ENCODE measurements at places on chromosomes 2 and 18.

GRCh38 chr2:154324601-154325000 is 373.9 kb upstream of the KCNJ3 start:
- no peak for DNase-seq

- DNase-seq, result no peak
These were observed 181.5 kb downstream of the EN1 start for GRCh38 chr2:118665784-118666529.

DNA sequence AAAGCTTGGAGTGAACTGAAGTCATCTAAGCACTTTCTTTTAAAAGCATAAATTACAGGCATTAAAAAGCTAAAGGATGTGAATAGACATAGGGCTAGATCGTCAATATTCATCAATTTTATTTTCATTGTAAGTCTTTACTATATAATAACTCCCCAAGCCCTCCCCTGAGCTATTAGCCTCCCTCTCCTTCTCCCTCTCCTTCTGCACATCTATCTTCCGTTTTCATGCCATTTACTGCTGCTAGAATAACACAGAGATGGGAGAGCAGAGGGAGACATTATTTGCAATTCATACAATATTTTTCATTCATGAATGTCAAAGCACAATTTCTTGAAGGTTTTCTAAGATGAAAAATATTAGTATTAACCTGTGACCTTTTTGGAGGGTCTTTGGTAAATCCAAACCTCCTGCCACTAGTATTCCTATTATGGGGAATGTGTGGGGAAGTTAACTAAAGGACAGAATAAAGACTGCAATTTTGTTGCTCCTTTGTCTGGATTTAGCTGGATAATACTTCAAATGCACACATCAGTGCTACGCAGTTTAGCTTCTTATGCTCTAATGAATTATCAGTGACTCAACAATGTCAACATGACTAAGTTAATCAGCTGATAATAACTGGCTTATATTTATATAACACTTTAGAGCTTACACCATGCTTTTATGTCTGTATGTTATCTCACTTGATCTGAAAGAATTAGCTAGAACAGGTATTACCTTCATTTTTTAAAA is 28.2 kb upstream of the MFF start:
- DNase-seq, result no peak

- no peak for DNase-seq
These were observed 607.1 kb downstream of the ADCYAP1 start for GRCh38 chr18:1511619-1512311.

DNA sequence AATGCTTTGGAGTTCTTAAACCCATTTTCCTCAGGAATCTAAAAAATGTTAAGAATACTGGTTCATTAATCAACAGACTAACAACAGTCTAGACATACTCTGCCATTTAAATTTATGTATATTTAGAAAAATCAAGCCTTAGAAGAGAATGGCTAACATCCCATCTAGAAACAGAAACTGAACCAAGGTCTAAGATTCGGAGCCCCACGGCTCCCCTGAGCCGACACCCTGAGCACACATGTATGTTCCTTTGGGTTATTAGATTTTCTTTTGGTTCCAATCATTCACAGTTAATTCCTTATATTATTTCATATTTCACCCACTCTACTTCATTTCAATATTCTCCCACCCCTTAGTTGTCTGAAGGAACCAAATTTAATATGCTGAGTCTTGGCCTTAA is 94.8 kb upstream of the HNRNPA3 start:
- DNase-seq, result no peak

- no peak for DNase-seq
These were observed 34.5 kb downstream of the KCNE4 start for GRCh38 chr2:223086370-223086981.

DNA sequence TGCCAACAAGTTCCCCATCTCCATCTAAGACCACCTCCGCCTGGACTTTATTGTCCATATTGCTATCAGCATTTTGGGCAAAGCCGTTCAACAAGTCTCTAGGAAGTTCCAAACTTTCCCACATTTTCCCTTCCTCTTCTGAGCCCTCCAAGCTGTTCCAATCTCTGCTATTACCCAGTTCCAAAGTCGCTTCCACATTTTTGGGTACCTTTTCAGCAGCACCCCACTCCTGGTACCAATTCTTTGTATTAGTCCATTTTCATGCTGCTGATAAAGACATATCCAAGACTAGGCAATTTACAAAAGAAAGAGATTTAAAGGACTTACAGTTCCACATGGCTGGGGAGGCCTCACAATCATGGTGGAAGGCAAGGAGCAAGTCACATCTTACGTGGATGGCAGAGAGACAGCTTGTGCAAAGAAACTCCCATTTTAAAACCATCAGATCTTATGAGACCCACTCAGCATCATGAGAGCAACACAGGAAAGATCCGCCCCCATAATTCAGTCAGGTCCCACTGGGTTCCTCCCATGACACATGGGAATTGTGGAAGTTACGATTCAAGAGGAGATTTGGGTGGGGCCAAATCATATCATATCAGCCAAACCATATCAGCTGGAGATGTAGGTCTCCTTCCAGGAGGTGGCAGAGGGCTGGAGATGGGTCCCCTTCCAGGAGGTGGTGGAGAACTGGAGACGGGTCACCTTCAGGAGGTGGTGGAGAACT is 19.8 kb upstream of the TXNDC2 start:
- DNase-seq, result no peak

GRCh38 chr2:218867900-218868299 is 8.3 kb downstream of the WNT6 start:
- DNase-seq, result no peak

DNA sequence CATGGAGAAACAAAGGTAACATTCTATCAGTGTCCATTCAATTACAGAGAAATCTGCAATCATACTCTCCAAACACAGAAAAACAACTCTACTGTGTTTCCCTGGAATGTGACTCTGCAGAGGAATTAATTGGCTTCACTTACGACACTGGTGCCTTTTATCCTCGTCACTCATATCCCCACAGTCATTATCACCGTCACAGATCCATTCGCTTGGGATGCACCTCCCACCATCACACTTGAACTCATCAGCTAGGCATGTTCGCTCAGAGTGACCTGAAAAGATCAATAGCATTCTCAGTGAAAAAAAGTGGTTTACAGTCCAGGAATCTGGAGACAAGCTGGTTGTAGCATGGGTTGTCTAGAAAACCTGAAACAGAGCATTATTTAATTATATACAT is 124.3 kb downstream of the DHRS9 start:
- DNase-seq, result no peak

DNA sequence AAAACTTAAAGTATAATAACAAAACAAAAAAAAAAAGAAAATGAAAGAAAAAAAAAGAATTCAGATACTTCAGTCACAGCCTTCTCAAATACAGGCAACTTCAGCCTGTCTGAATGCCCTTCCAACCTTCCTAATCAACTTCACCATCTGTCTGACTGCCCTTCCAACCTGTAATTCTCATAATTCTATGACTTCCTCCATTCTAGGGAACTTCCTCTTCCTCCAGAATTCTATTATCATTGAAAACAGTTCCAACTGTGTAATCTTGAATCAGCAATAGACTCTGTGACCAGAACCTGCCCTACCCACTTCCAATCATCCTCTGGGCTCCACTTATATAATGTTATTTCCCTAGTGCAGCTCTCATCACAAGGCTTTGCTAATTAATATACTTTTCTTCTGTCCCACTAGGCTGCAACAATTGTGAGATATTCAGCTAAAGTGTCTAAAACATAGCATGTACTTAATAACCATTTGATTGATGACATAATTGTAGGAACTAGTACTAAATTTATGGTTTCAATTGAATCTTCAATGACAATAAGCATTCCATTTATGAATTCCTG is 127.3 kb downstream of the UPP2 start:
- no peak for DNase-seq

DNA sequence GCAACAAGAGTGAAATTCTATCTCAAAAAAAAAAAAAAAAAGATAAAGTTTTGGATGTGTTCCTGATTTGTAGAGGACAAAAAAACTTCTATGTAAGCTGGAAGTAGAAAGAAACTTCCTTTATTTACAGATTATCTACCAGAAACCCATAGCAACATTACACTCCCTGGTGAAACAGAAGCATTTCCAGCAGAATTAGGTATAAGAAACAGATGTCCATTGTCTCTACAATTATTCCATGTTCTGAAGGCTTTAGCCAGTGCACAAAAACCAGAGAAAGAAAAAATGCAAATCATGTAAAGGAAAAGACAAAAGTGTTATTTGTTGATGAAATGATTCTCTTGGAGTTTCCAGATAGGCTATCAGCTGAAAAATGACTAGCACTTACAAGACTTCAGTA is 4.9 kb downstream of the TUBB6 start:
- no peak for DNase-seq

DNA sequence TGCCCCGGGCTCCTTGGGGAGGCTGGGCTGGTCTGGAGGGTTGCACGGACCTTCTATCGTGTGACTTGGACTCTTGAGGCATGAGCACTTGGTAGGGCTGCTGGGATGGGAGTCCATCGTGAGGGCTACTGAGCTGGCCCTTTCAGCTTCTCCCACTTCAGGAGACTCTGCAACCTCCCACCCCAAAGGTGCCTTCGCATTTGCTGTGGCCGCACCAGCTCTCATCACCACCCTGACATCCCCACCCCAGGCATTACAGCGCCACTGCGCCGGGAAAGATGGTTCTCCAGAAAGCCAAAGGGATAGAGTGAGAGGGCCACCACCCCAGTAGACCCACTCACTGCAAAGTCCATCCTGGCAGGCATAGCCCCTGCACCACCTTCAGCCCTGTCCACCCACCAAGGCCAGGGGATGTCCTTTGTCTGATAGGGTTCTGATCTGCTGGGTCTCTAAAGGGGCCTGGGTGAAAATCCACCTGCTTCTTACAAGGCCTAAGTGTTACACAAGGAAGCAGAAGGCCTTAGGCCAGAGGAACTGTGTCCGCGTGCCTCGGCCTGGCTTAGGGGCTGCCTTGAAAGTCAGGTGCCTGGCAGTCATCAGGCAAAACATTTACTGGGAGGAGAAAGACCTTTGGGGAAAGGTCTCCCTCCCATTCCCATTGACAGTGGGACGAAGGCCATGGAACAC is 5.1 kb downstream of the EHD3 start:
- no peak for DNase-seq

- no peak for DNase-seq
These were observed 48.9 kb downstream of the ADCY3 start for GRCh38 chr2:24870891-24871705.

GRCh38 chr2:8525236-8525581 is 156.6 kb upstream of the ID2 start:
- no peak for DNase-seq

GRCh38 chr2:127847931-127848330 is 10.0 kb downstream of the POLR2D start:
- no peak for DNase-seq

DNA sequence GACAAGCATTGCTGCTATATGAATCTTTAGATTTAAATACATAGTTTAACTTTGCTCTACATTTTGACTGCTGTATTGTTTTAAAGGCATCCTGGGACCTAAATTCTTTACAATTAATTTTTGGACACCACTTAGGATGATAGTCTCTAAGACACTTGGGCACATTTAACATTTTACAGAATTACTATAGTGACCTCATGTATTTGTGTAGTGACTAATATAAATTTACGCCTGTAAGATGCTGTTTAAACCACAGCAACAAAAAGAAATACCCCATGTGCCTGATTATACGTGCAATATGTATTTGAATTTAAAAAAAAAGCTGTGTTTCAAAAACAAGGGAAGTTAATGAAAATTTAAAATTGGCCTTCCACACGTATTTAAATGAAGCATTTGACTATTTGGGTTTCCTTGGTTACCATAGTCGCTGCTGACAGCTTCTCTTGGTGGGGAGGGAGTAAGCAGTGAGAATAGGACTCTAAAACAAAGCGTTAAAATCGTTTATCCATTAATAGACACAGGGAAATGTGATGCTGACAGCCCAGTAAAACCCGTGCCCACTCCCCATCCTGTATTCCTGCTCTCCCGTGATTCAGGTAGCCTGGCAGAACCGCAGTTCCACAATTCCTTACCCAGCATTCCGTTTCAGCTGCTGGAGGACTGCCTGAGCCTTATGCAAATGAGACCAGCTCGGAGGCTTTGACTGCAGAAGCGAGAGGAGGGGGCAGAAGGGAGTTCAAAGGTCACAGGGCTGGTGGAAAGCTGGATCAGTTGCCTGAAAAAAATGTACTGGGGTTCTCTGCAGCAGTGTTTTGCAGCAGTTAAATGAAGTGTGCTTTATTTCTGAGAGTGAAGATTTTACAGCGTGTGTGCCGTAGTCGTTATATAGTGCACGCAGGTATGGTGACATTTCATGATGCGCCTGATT is 104.3 kb downstream of the CSRNP3 start:
- peak; percentile 76 for DNase-seq

DNA sequence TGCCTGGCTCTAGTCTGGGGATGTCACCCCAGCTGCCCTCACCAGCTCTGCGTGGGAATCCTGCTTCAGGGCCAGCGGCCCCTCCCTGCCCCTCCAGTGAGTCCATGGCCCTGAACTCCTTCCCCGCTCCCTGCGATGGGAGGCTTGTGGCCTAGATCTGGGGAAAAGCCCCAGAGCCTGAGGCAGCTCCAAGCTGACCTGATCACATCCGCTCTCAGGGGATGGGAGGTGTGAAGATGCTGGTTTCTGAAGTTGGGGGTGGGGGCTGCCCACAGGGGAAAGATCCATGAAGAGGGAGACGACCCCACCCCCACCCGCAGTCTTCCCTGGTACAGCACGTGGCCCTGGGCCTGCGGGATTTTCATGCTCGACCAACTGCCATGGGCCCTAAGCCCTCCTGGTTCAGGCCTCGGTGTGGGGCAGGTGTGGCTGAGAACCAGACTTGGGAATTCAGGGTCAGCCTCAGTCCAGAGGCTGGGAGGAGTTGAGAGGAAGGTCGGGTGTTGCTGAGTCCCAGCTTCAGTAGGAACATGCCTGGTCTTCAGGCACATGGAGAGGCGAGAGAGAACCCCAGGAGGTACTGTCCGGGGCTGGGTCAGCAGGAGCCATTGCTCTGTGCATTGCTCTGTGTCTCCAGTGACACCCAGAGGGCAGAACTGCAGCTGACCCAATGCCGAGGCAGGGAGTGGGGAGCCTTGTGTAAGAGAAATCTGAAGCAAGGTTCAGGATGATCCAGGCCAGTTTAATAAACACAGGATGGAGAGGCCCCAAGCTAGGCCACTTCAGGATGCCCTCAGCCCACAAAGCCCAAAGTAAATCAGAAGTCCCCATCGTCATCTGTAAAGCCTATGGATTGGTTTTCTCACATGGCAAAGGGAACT is 115.1 kb downstream of the CAPN13 start:
- DNase-seq, result no peak

DNA sequence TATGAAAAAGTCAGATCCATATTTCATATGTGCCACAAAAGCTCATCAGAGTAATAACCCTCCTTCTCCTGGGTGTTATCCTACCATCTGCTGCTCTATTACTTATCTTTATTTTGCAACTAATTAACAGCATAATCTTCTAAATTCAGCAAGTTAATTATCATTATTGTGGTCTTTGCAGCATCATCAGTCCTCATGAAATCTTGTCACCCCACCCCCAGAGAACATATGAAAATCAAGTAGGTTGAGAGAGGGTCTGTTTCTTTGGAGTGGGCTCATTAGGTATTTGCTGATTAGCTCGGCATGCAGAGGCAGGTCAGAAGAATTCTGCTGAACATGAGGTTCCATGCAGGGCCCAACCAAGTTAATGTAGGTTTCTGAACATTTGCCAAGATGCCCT is 64.8 kb downstream of the ATF2 start:
- no peak for DNase-seq
